Urothelium cell line (cell line): ENCODE measurements at places on chromosomes 7 and 10.

DNA sequence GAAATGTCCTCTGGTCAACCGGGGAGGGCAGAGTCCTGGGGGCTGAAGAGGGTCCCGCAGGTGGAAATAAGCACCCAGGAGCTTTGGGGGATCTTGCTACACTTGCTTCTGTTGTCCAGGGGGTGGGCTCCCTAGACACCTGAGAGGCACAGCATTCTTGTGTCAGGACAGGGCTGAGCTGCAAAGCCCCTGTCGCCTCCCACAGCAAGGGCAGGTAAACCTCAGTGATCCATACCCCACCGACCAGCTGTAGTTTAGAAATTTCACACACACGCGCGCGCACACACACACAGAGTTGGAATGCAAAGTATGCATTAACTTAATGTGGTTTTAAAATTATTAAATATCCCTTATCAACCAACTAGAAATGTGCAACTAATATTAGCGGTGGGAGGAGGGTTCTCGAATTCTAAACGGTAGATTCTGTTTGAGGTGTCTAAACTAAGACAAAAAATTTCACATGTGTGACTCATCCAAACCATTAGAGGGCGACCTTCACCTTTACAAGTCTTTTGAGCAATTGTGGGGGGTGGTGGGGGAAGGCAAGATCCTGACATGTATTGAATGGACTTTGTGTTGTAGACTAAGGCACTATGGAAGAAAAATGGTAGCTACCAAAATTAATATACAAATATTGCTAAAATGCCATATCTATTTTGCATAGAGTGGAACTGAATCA lies 34.3 kb upstream of the PTF1A start:
- DNase-seq = peak; percentile 55

DNA sequence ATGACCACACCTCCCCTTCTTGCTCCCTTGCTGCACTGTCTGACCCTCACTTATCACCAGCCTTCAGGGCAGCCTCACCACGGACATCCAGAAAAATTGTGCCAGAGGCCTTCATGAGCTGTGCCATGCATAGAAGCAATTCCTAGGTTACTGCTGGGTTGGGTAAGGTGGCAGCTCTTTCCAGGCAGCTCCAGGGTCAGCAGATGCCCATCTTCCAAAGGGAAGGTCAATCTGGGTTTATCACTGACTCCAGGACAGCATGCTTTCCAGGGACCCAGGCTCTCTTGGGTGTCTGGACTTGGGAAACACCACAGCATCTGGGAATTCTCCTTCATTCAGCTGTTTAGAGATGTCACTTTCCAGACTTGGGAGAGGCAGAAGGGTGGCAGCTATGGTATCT lies 188.9 kb upstream of the CXCL12 start:
- DNase-seq = no peak

DNA sequence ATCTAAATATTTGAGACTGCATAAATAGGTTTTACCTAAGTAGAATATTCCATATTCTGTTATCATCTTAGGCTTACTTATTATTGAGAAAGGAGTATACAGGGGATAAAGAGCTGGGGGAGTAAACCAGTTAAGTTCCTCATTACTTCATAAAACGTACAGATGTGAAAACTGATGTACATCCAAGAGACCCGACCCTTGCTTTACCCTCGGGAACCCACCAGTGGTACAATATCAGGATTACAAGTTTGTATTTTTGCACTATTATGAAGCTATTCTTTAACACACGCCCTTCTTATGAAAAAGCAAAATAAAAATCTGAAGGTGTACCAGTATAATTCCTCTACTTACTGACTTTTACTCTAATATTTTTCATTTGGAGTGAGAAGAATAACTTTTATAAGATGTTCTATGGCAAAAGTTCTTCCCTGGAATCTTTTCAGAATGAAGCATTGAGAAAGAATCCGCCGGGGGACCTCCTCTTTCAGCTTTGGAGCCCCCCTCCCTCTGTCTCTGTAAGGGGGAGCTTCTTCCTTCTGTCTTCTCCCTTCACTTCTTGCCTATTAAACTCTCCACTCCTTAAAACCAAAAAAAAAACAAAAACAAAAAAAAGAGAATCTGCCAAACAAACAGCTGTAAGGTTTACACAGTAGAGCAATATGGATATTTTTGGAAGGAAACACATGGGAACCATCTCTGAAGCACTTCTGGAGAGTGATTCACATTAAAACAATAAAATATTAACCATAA lies 550.0 kb downstream of the TNS3 start:
- no peak for DNase-seq

DNA sequence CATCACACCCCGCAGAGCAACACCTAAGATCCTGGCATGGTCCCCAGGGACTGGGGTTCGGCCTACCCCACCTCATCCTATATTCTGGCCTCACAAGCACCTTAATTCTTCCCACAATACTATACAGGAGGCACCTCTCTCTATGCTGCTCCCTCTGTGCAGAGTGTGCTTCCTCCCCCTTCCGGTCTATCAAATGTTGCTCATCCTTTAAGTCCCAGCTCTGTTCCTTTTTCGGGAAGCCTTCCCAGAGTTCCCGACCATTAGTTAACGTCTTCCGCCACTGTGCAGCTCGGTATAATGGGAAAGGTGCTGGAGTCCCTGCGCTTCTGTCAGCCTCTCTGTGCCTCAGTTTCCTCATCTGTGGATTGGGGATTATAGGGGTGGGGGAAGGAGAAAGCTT lies 21.8 kb downstream of the PALD1 start:
- no peak for DNase-seq

GRCh38 chr10:4813496-4813895 lies 12.5 kb upstream of the AKR1E2 start:
- no peak for DNase-seq

- no peak for DNase-seq
Measured at GRCh38 chr7:41570766-41571165, 132.1 kb downstream of the INHBA start.

DNA sequence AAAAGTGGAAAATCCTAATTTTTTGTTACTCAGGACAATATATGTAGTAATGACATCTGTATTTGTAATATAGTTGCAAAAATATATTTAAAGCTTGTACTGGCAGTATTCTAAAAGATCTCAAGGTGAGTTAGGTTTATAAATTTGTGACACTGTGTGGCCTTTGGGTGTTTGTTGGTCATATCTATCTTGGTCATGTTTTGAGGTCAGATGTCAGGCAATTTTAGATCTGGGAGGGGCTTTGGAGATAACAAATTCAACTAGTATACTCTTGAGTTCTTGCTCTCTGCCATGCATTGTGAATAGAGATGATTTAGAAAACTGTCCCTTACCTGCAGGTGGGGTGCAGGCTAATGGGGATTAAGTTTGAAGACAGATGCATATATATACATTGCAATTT lies 3.1 kb downstream of the TBC1D12 start:
- DNase-seq = no peak

- DNase-seq = peak; percentile 36
Measured at GRCh38 chr10:23694446-23694920, 255.6 kb downstream of the OTUD1 start.

GRCh38 chr7:93980744-93981479 lies 23.2 kb downstream of the BET1 start:
- no peak for DNase-seq

DNA sequence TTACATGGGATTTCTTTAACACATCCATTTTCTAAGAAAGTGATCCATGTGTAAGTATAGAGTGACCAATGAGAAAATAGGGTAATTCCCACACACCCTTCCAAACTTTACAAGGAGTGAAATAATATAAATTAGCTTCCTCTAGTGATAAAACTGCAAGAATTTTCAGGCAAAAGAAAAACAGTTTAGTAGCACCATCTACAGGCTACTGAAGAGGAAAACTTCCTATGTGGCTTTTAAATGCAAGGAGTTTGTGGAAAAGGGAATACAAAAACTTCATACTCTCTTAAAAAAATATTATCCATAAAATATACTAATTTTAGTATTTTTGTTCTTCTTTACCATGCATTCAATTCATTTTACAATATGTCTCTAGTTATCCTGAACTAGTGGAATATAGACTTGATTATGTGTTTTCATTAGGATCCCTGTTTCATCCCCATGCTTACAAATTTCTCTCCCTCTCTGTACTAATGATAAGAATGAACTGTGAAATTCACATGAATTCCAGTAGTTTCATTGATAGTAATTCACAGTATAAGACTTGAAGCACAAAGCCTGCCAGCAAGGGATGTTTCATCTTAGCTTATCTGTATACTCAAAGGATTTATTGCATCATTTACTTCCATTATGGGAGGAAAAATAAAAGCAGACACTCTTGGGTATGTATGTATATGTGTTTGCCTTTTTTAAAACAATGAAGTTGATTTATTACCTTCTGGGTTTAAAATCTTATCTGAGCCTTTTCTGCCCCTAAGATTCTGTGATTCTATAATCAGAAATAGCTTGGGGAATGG lies 442.9 kb downstream of the AUTS2 start:
- no peak for DNase-seq
